Peyer's patch (tissue), 4 donors: ENCODE measurements at places on chromosomes 4 and X. TPM values are rescaled to one million over a fixed set of nuclear protein-coding genes. Genes with fewer than 3 reads are reported as not detected.

The MAGED4 gene
- 0.76 TPM for total RNA-seq

The MAOA gene
- 772 TPM for total RNA-seq

The WDR13 gene
- 218 TPM for total RNA-seq

The MAGEA12 gene
- total RNA-seq = not detected

The TGIF2LX gene
- total RNA-seq = not detected

The SHOX gene
- total RNA-seq = not detected

The NUDT10 gene
- not detected for total RNA-seq

The OPRPN gene
- not detected for total RNA-seq

The NEUROG2 gene
- not detected for total RNA-seq

The IL13RA1 gene
- total RNA-seq = 73.4 TPM

The CENPI gene
- total RNA-seq = 2.5 TPM

The NALF2 gene
- 0.35 TPM for total RNA-seq

The GSX2 gene
- not detected for total RNA-seq

The PRSS12 gene
- total RNA-seq = 23.1 TPM

The TEC gene
- total RNA-seq = 12.4 TPM

The IQCM gene
- total RNA-seq = not detected

The SRPX gene
- total RNA-seq = 14.2 TPM

The ZNF711 gene
- total RNA-seq = 13.2 TPM

The GRIA2 gene
- total RNA-seq = not detected

The KCNE5 gene
- not detected for total RNA-seq

The USP17L21 gene
- not detected for total RNA-seq
